SJCRH30 (cell line): ENCODE measurements at places on chromosomes 2 and 18. TPM values are rescaled to one million over a fixed set of nuclear protein-coding genes. Genes with fewer than 3 reads are reported as not detected.

TMEM37 gene
- 0.28 and 0.67 TPM in 2 replicates for total RNA-seq

DNA sequence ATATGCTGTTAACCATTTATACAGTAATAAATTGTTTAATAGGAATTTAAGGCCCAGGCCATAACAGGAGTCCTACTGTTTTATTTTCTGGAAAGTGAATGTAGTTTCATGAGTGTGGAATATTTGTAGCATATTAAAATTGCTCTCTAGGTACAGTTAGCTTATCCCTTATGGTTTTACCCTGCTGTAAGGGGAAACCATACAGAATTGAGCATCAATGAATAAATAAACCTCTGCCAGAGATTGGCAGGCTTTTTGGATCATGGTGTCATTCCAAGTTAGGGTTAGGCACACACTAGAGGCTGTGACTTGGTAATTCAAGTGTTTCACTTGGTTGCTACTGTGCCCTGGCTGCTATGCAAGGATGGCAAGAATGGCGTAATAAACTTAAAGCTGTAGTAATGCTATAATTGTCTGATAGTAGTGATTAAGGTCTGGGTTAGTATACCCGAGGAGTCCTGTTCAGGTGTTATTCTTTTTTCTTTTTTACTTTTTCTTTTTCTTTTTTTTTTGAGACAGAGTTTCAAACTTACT is 30.4 kb downstream of the BMPR2 start:
- peaks cover 8% of the 10 kb centered on the region; the same call in 1 of the 2 replicates for H3K36me3 ChIP-seq
- no peak for DNase-seq
- no peaks in the 10 kb centered on the region for H3K27me3 ChIP-seq
- no peaks in the 10 kb centered on the region for H3K4me1 ChIP-seq
- H3K4me3 ChIP-seq = no peak overlapping the region
- no peak overlapping the region for H3K27ac ChIP-seq

DNA sequence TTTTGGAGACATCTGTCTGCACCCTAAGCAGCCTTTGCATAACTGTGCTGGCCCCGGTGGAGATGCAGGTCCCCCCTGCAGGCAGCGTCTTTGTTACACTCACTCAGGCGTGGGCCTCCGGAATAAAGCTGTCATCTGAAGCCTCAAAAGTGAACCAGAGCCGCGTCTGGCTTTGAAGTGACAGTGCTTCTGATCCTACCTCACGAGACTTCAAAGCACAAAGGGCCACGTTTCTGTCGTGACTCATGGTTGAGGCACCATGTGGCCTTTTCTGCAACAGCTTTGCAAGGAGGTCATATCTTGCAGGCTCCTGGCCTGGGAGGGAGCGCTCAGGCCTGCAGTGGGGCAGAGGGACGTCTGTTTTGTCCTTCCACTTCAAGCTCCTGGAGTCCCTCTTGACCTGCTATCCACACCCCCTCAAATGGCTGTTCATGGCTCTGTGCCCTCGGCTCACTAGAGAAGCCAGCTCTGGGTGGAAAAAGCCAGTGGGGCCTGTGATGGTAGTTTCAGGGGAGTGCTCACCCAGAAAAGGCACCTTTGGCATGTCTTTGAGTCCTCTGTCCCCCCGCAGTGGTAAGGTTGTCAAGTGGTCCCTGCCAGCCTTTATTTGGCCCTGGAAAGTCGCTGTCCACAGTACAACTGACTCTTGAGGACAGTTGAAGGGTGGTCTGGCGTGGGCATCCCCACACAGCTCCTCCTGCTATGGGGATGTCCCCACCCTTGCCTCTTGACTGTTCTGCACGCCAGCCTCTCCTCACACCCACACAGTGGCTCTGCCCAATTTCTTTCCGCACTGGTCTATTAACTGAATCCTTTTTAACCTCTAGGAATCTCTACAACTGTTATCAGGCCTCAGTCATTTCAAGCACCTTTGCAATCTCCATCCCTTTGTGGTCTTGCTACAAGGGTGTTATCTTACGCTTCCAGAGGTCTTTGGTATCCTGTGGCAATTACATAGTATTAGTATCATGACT is 19.3 kb downstream of the GPR55 start:
- no peaks in the 10 kb centered on the region for H3K36me3 ChIP-seq
- no peak for DNase-seq
- H3K27me3 ChIP-seq = peaks cover 30% of the 10 kb centered on the region
- H3K4me1 ChIP-seq = no peaks in the 10 kb centered on the region
- H3K4me3 ChIP-seq = no peak overlapping the region

DNA sequence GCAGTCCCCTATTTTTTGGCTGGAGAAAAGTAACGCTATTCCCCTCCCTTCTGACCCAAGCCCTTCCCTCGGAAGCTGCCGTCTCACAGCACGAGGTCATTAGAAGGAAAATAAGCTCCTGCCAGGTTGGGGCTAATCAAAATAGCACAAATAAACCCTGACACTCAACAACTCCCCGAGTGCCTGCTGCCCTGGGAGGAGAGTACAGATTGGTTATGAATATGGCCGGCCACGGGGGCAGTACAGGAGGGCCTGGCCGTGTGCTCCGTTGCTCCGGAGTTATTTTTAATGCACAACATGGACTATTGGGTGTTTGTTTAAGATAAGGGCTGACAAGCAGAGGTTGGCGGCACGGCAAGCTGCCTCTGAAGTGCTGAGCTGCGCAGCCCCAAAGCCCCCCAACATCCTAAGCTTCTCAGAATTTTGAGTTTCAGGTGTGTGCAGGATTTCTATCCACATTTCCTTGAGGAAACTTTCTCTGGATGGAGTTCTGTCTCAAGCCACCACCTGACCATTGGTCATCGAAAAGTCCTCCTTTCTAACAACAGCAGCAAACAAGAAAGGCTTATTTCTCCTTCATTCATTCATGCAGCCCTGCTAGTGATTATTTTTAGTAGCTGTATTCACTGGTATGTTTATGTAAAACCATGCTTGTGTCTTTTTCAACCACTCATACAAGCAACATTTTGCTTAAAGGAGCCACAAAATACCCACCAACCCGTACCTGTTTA is 58.7 kb downstream of the PAX3 start:
- H3K4me3 ChIP-seq = no peak overlapping the region
- no peaks in the 10 kb centered on the region for H3K4me1 ChIP-seq
- peaks cover 55% of the 10 kb centered on the region for H3K36me3 ChIP-seq
- no peak for DNase-seq
- no peak overlapping the region for H3K27ac ChIP-seq
- no peaks in the 10 kb centered on the region for H3K27me3 ChIP-seq

GRCh38 chr2:45860136-45861121 is 209.0 kb downstream of the PRKCE start:
- no peaks in the 10 kb centered on the region for H3K36me3 ChIP-seq
- peaks cover 10% of the 10 kb centered on the region for H3K4me1 ChIP-seq
- H3K4me3 ChIP-seq = 0 out of 2 replicates have a peak overlapping the region, but pooled peaks have one; percentile 2
- no peaks in the 10 kb centered on the region for H3K27me3 ChIP-seq

DNA sequence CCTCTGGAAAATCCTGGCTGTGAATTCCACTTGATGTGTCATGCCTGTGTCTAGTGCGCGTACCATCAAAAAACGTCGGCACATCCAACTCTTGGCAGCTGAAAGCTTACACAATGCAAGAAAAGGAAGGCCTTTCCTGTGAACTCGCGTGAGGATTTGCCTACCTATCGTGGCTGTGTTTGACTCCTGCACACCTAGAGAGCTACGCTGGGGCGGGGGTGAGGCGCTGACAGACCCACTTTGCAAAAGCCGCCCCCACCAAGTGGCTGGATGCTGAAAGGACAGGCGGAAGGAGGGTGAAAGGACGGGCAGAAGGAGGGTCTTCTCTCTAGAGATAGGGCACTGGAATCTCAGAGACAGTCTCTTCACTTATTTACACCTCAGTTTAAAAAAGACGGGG is 270.1 kb downstream of the EIPR1 start:
- H3K27me3 ChIP-seq = no peaks in the 10 kb centered on the region
- H3K27ac ChIP-seq = no peak overlapping the region
- DNase-seq = no peak

DNA sequence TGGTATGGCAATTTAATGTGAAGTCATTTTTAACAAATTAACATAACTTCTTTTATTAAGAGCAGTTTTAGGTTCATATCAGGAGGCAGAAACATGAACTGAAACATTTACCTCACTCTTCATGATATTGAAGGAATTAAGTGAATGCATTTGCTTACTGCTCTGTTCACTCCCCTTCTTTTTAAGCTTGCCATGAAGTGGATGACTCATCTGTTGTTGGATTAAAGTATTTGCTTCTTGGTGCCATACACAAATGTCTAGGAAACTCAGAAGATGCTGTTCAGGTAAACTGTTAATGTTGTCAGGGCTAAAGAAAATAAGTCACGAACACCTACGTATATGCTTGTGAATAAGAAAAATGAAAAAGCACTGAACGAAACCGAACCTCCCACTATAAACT is 10.2 kb upstream of the CABYR start:
- no peak overlapping the region for H3K4me3 ChIP-seq
- no peak for DNase-seq
- no peaks in the 10 kb centered on the region for H3K4me1 ChIP-seq
- no peak overlapping the region for H3K27ac ChIP-seq

DNA sequence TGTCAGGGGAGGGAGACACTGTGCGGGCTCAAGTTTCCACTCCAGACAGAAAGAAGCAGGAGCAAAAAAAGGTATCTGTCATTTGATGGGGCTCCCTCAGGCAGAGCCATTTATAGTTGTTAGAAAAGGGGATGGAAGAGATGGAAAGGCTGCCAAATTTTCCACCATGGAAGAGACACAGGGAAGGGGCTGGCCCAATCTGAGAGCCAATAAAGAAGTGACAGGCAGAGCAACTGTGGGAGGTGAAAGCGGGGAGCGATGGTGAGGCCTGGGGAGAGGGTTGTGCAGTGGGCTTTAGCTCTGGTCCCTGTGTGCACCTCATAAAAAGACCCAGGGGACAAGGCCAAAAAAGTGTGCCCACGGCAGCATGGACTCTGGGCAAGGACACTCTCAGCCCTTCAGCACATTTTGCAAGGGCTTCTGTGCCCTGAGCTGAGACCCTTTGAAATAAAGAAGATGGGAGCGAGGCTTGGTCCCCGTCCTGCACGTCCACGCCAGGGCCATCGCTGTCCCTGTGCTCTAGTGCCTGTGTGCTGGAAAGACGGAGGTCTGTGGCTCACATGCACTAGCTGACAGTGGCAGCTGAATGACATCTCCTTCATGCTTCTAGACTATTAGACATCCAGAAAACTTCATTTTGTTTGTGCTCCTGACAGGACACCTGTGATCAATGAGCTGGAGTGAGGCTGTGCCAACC is 456.7 kb upstream of the HS6ST1 start:
- DNase-seq = no peak
- H3K4me1 ChIP-seq = no peaks in the 10 kb centered on the region
- H3K27me3 ChIP-seq = no peaks in the 10 kb centered on the region
- no peaks in the 10 kb centered on the region for H3K36me3 ChIP-seq

DNA sequence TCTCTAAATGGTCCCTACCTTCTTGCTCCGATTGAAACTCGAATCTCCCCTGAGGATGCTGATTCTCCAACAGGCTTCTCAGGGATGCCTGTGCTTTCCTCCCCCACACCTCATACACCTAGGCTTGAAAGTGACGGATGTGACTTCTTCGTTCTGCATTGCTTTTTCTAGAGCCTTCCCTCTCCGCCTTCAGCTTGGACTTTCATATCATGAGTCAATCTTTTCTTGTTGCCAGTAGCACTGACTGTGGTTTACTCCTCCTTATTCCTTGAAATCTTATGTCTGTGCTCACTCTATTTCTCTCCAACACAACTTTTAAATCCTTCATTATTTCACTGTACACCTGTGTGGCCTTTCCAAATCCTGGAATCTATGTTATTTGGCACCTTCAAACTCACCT is 451.4 kb downstream of the TMX3 start:
- no peak for DNase-seq
- H3K4me1 ChIP-seq = no peaks in the 10 kb centered on the region
- H3K27ac ChIP-seq = no peak overlapping the region
- H3K36me3 ChIP-seq = no peaks in the 10 kb centered on the region
- H3K4me3 ChIP-seq = no peak overlapping the region

DNA sequence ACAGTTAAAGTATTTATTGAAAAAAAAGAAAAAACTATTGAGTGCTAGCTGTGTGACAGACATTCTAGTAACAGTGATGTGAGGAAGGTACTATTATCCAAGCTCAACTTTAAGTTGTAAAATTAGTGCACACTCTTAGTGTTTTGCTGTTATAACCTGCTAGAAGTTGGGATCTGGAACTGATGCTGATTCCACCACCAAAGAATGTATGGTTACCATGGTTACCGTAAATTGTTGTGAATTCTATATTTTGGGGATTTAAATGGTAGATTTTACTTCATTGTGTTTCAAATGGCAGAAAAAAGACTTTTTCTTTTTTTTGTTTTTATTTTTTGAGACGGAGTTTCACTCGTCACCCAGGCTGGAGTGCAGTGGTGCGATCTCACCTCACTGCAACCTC is 5.3 kb downstream of the AGFG1 start:
- no peak overlapping the region for H3K27ac ChIP-seq
- H3K36me3 ChIP-seq = no peaks in the 10 kb centered on the region; the same call in 1 of the 2 replicates
- DNase-seq = no peak

DNA sequence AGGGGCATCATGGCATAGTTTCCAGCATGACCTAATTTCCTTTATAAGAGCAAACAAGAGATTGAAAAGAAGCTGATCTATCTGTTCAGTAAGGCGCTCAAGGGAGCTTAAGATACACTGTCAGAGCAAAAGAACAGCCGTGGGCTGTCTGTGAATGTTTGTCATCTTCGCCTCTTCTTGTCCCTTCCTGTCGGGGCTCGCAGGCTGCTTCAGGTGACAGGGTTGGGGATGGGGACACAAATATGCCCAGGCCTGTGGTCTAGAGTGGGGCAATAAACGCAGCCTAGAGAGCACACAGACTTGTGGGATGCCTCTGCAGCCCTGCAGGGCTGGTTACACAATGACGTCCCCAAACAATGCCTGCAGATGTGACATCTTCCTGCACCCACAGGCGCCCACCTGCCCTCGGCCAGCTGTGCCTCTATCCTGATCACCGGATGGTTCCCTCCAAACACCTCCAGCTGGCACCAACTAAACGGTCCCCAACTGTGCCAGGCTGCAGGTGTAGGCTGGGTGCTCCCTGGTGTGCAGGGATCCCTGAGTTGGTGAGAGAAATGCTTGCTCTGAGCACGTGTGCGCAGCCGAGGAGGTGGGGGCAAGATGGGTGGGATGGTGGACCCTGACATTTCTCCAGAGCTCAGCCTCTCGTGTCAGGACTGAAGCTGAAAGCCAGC is 72.8 kb downstream of the EDAR start:
- H3K27me3 ChIP-seq = no peaks in the 10 kb centered on the region
- no peak for DNase-seq
- H3K27ac ChIP-seq = no peak overlapping the region
- H3K36me3 ChIP-seq = no peaks in the 10 kb centered on the region
- H3K4me1 ChIP-seq = peaks cover 5% of the 10 kb centered on the region

GRCh38 chr2:55061523-55062344 is 11.5 kb upstream of the RTN4 start:
- no peak overlapping the region for H3K27ac ChIP-seq
- DNase-seq = no peak
- H3K4me1 ChIP-seq = no peaks in the 10 kb centered on the region
- H3K27me3 ChIP-seq = no peaks in the 10 kb centered on the region
- H3K36me3 ChIP-seq = no peaks in the 10 kb centered on the region
